ENCODE measurements at places on chromosomes 7 and 10. TPM values are rescaled to one million over a fixed set of nuclear protein-coding genes. Genes with fewer than 3 reads are reported as not detected.

TRIM50 gene
- total RNA-seq, result not detected

ACTR3C gene
- 0.07 TPM for total RNA-seq

NAT16 gene
- not detected for total RNA-seq

PON3 gene
- 0.49 TPM for total RNA-seq

IQUB gene
- 1.1 TPM for total RNA-seq

DNA sequence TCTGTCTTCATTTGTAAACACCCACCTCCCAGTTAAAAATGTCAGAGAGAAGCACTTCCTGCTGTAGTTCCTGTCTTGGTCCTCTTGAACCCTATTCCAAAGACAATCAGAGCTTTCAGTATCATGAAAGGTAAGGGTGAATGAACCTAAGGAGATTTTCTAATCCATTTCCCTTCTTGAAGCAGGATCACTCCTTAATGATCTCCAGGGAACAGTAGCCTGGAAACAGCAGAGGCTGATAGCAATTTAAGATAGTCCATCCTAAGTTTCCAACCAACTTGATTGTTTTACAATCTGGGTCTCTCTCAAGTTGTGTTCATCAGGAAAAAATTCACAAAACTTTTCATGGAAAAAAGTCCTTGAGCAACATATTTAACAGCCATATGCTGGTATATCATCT is 273.6 kb downstream of the NEBL start:
- DNase-seq, result no peak

- no peak for DNase-seq
These were observed 33.7 kb downstream of the ANKIB1 start for GRCh38 chr7:92279396-92280031.

GRCh38 chr10:116669080-116669479 is 48.3 kb downstream of the PNLIPRP2 start:
- DNase-seq, result no peak

DNA sequence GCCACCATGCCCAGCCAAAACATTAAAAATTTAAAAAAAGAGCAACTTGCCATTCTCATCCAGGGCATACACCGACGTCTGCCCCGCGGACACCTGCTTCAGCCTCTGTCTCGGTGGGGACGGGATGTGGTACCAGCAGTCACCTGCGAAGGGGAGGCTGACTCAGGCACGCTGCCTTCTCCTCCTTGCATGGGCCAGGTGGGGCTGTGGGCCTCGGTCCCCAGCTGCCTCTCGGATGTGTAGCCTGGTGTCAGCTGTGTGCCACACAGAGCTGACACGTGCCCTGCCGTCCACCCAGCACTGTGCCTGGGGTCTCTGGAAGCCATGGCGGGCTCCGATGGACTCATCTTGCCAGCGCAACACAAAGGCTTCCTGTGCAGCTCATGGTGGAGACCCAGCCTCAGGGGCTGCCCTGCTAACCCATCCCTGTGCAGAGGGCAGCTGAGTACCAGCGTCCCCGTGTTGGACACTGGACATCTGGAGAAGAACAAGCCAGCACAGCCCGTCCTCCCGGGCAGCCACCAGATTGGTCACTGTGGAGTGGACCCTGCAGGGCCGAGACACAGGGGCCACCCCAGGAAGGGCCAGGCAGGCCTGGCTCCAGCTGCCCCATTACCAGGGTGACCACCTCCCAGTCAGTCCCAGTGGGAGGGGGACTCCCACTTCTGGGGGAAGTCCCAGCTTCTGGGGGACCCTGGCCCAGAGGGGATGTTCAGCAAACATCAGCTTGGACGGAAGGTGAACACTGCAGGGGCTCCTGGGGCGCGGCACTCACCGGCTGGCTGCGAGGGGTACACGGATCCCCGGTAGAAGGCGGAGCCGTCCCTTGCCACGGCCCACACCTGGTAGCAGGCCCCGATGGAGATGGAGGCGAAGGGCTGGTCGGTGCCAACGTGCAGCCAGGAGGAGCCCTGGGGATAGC is 10.6 kb downstream of the BHLHA15 start:
- no peak for DNase-seq

GRCh38 chr10:69885379-69886013 is 83.8 kb downstream of the COL13A1 start:
- no peak for DNase-seq

DNA sequence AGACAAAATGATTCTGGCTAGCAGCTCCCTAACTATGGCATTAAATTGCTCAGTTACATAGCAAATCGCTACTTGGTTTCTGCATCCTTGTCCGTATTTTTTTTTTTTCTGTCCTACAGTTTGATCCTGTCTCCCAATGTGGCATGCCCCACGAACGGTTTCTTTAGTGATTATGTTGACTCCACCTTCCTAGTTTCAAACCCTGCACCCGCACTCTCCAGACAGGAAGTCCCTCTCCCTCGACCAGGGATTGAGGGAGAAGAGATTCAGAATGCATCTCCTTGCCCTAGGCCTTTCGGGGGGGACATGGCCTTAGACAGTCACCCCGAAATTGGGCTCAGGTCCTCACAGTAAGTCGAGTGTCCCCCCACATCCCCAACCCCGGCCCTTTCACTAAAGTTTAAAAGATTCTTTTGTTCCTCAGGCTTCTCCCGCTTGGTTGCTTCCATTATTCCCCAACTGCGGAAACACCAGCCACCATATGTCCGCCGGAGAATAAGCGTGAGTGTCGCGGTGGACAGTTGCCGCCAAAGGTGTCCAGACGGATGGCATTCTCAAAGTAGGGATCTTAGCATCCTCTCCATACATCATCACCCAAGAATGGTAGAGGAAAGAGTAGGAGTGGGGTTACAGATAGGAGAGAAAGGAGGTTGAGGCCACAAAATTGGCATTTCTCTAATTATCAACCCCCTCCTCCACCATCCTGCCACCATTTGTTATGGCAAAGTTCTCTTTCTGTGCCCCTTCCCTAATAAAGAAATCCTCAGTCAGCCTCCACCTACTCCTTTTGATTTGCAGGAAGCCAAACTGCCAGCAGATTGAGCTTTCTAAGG is 7.3 kb downstream of the EVX1 start:
- no peak for DNase-seq

- DNase-seq, result no peak
These were observed 253.7 kb downstream of the DYNC1I1 start for GRCh38 chr7:96026010-96026409.

Data from M059J (cell line).